Activated CD4-positive, alpha-beta memory T cell treated with anti-CD3 and anti-CD28 coated beads for 36 hours (primary cell): ENCODE measurements at places on chromosomes 4 and X. TPM values are rescaled to one million over a fixed set of nuclear protein-coding genes. Genes with fewer than 3 reads are reported as not detected.

- H3K27ac ChIP-seq: no peak overlapping the region
- no peak for DNase-seq
- peaks cover 56% of the 10 kb centered on the region for H3K4me1 ChIP-seq
- H3K36me3 ChIP-seq: no peaks in the 10 kb centered on the region
- no peaks in the 10 kb centered on the region for H3K27me3 ChIP-seq
Measured at GRCh38 chrX:66020631-66021334, 19.1 kb downstream of the VSIG4 start.

- H3K4me3 ChIP-seq: no peak overlapping the region
- no peaks in the 10 kb centered on the region for H3K4me1 ChIP-seq
- no peaks in the 10 kb centered on the region for H3K27me3 ChIP-seq
- H3K27ac ChIP-seq: no peak overlapping the region
Measured at GRCh38 chr4:125582302-125582701, 267.5 kb downstream of the FAT4 start.

CNGA1 gene
- 0.70 TPM for total RNA-seq

DNA sequence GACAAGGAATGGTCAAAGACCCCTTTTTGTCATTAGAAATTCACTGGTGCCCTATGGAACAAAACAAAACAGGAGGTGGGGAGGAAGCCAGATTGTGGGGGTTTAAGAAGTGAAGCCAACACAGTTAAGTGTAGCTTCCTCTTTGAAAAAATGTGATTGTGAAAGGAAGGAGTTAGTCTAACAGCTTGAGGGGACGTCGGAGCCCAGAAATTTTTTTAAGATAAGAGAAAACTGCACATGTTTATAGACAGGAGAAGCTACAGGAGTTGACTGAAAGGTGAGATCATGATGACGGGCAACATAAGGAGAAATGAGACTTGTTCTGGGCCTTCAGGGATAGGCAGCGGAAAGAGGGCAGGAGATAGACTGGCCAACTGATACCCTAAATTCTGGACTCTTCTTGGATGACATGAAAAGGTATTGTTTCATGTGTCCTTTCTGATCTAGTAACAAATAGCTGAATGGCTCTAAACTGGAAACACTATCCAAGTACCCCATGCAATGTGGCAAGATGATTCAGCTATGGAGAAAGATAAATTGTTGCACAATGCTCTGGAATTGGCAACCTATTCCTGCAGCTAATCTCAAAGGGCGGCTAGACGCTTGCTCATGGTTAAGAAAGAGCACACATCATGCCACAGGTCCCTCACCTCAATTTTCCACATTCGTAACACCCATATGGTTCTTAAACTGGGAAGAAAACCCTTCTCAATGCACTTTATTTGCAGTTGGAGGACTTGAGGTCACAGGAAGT is 3.7 kb upstream of the HDAC8 start:
- H3K36me3 ChIP-seq: no peaks in the 10 kb centered on the region
- H3K27ac ChIP-seq: no peak overlapping the region
- peaks cover 4% of the 10 kb centered on the region for H3K4me1 ChIP-seq
- no peak overlapping the region for H3K4me3 ChIP-seq

- no peak overlapping the region for H3K4me3 ChIP-seq
- H3K27ac ChIP-seq: no peak overlapping the region
- H3K4me1 ChIP-seq: no peaks in the 10 kb centered on the region
- no peaks in the 10 kb centered on the region for H3K36me3 ChIP-seq
- H3K27me3 ChIP-seq: peaks cover 2% of the 10 kb centered on the region
- DNase-seq: no peak
Measured at GRCh38 chr4:15855804-15856475, 77.8 kb downstream of the CD38 start.

GRCh38 chr4:86755388-86755787 is 93.8 kb downstream of the SLC10A6 start:
- H3K36me3 ChIP-seq: no peaks in the 10 kb centered on the region
- peaks cover 2% of the 10 kb centered on the region for H3K27me3 ChIP-seq
- no peak for DNase-seq
- H3K4me1 ChIP-seq: no peaks in the 10 kb centered on the region
- H3K4me3 ChIP-seq: no peak overlapping the region

TMEM156 gene
- 28.0 TPM for total RNA-seq

- H3K36me3 ChIP-seq: no peaks in the 10 kb centered on the region
- peaks cover 19% of the 10 kb centered on the region for H3K27me3 ChIP-seq
- peaks cover 6% of the 10 kb centered on the region for H3K4me1 ChIP-seq
- H3K4me3 ChIP-seq: no peak overlapping the region
- no peak overlapping the region for H3K27ac ChIP-seq
Measured at GRCh38 chrX:137562096-137562495, 3.8 kb upstream of the ZIC3 start.

DNA sequence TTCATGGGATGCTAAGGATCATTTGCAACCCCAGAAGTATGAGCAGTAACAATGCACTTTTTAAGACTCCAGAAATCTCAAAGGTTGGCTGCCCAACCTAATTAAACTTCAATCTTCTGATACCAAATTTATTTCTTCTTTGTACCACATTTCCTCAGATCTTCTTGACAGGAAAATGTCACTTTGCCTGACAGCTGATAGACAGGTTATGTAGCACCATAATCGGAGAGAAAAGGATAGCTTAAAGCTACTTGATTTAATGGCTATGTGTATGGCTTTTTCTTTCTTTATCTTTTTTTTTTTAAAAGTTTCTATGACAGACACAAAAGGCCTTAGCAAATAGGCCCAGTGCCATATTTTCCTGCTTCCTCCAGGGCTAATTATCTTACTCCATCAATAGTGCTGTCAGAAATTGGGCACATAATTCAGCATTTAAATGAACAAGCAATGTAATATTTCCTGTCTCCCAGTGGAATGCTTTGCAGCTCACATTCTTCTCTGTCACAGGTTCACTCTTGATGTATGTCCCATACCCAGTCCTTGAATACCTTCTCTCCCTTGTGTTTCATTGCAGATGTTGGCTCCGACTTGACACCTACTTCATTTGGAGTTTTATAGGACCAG is 795.7 kb downstream of the ADGRL3 start:
- no peaks in the 10 kb centered on the region for H3K4me1 ChIP-seq
- H3K27me3 ChIP-seq: no peaks in the 10 kb centered on the region
- no peak overlapping the region for H3K27ac ChIP-seq

- no peaks in the 10 kb centered on the region for H3K36me3 ChIP-seq
- no peak overlapping the region for H3K4me3 ChIP-seq
- H3K4me1 ChIP-seq: peaks cover 11% of the 10 kb centered on the region
- H3K27me3 ChIP-seq: no peaks in the 10 kb centered on the region
- peak; percentile 17 for DNase-seq
Measured at GRCh38 chr4:5821665-5822358, 71.1 kb downstream of the CRMP1 start.

IQSEC2 gene
- 0.39 TPM for total RNA-seq

AR gene
- total RNA-seq: 0.22 TPM

GRCh38 chrX:275476-275966 is 5.7 kb upstream of the PLCXD1 start:
- H3K27me3 ChIP-seq: no peaks in the 10 kb centered on the region
- H3K27ac ChIP-seq: no peak overlapping the region
- peak overlapping the region; percentile 46 for H3K4me3 ChIP-seq
- no peak for DNase-seq
- peaks cover 6% of the 10 kb centered on the region for H3K4me1 ChIP-seq
- H3K36me3 ChIP-seq: no peaks in the 10 kb centered on the region

ARFIP1 gene
- 9.3 TPM for total RNA-seq

PHEX gene
- 3.2 TPM for total RNA-seq

- no peak overlapping the region for H3K27ac ChIP-seq
- no peaks in the 10 kb centered on the region for H3K36me3 ChIP-seq
Measured at GRCh38 chrX:46200413-46200812, 344.8 kb downstream of the ZNF674 start.

- no peaks in the 10 kb centered on the region for H3K4me1 ChIP-seq
- DNase-seq: no peak
- no peak overlapping the region for H3K4me3 ChIP-seq
- no peaks in the 10 kb centered on the region for H3K36me3 ChIP-seq
Measured at GRCh38 chrX:39828971-39829370, 268.8 kb downstream of the BCOR start.

- H3K36me3 ChIP-seq: peaks cover 17% of the 10 kb centered on the region
- H3K4me3 ChIP-seq: no peak overlapping the region
- H3K4me1 ChIP-seq: no peaks in the 10 kb centered on the region
- DNase-seq: no peak
- H3K27me3 ChIP-seq: no peaks in the 10 kb centered on the region
Measured at GRCh38 chr4:112431158-112431557, 84.8 kb downstream of the NEUROG2 start.

DNA sequence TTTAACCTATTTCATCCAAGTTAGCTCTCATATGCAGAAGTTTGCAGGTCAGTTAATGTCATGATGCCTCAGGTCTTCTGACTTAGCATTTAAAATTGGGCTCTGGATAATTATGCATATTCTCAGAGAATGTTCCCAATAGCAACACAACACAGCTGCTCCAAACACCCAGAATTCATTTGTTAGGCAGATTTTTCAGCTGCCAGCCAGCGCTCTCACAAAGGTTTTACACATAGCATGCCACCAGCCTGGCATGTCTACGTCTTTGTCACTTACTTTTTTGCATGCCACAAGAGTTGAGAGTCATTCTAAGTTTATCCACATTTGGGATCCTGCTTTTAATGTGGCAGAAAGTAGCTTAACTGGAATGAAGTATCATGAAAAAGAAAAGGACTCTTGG is 84.8 kb downstream of the LIMCH1 start:
- H3K27me3 ChIP-seq: peaks cover 3% of the 10 kb centered on the region
- no peak overlapping the region for H3K4me3 ChIP-seq
- no peak for DNase-seq
- no peak overlapping the region for H3K27ac ChIP-seq

- peaks cover 65% of the 10 kb centered on the region for H3K4me1 ChIP-seq
- H3K27ac ChIP-seq: no peak overlapping the region
- peaks cover 3% of the 10 kb centered on the region for H3K36me3 ChIP-seq
Measured at GRCh38 chr4:42638993-42639392, 17.9 kb downstream of the ATP8A1 start.

- no peak overlapping the region for H3K27ac ChIP-seq
- DNase-seq: no peak
- no peak overlapping the region for H3K4me3 ChIP-seq
- no peaks in the 10 kb centered on the region for H3K36me3 ChIP-seq
- H3K4me1 ChIP-seq: no peaks in the 10 kb centered on the region
Measured at GRCh38 chr4:187393531-187394344, 601.8 kb upstream of the ZFP42 start.

CENPE gene
- 49.1 TPM for total RNA-seq

GLRA3 gene
- total RNA-seq: not detected

DNA sequence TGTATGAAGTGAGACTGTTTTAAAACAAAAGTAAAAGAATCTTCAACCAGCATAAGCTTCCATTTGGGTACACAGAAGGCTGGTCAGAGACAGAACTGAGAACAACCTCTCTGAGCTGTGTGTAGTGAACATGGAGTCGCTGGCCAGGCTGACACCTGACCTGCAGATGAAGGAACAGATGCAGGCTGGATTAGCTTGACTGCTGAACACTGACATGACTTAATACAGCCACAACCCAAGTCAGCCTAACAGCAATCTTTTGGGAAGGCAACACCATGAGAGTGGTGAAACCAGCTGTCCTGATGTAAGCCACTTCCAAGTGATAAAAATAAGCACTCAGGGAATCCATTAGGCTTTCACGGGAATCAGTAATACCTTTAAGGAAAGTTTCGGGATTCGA is 10.1 kb downstream of the SCARB2 start:
- H3K36me3 ChIP-seq: no peaks in the 10 kb centered on the region
- no peak for DNase-seq
- H3K4me1 ChIP-seq: peaks cover 34% of the 10 kb centered on the region
- H3K27ac ChIP-seq: no peak overlapping the region
- H3K4me3 ChIP-seq: no peak overlapping the region

TMEM271 gene
- total RNA-seq: not detected

NKX6-1 gene
- not detected for total RNA-seq
